ENCODE measurements at places on chromosomes 3 and 15. TPM values are rescaled to one million over a fixed set of nuclear protein-coding genes. Genes with fewer than 3 reads are reported as not detected.

Gene EOMES
- total RNA-seq: not detected

Gene FOXB1
- total RNA-seq: not detected

Gene PTH1R
- 0.18 TPM for total RNA-seq

Gene VPS8
- total RNA-seq: 56.1 TPM

Gene ALDH1A2
- total RNA-seq: not detected

Gene AGBL1
- not detected for total RNA-seq
